Activated naive CD8-positive, alpha-beta T cell treated with anti-CD3 and anti-CD28 coated beads, Interleukin-2, amount 50 U/mL, for 16 hours (primary cell): ENCODE measurements at places on chromosomes 1 and 21.

GRCh38 chr1:36248250-36248894 is 24.1 kb downstream of the THRAP3 start:
- no peak for DNase-seq

- DNase-seq: no peak
Observed at GRCh38 chr21:42146821-42147220, 72.1 kb upstream of the ABCG1 start.

DNA sequence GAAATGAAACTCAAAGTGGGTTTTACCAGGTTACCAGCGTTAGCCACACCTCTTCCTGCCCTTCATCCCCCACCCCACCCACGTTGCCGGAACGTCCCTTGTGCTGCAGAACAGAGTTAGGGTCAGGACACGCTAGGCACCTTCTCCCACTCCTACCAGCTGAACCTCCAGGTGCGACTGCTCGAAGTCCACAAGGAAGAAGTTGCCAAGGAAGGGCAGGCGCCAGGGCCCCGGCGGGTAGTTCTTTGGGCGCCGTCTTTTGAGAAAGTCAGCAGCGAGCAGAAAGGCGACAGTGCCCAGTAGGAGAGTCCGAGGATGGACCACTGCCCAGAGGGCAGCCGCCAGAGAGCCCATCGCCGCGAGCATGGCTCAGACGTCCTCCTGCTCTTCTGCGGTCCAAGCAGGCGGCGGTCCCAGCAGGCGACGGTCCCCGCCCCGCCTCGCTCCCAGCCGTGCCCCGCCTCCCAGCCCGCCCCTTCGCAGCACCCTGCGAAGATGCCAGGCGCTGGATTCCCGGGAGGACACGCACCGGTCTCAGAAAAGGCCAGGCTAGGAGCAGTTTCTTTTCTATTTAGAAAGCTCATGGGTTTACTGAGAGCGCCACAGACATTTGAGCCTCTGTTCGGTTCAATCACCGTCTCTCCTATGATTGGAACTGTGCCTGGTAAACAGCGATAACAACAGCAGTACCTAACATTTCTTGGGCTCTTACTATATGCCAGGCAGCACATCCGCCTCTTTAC is at the start of gene CYP2J2:
CYP2J2 (minus strand) TSS at position 393 of the 743 bp plus-strand sequence; CDS start at position 366, 27 bp downstream.
- DNase-seq: no peak

- no peak for DNase-seq
Observed at GRCh38 chr1:220044678-220045355, 1.5 kb downstream of the EPRS1 start.

- DNase-seq: no peak
Observed at GRCh38 chr1:116232989-116233514, 121.9 kb downstream of the MAB21L3 start.

DNA sequence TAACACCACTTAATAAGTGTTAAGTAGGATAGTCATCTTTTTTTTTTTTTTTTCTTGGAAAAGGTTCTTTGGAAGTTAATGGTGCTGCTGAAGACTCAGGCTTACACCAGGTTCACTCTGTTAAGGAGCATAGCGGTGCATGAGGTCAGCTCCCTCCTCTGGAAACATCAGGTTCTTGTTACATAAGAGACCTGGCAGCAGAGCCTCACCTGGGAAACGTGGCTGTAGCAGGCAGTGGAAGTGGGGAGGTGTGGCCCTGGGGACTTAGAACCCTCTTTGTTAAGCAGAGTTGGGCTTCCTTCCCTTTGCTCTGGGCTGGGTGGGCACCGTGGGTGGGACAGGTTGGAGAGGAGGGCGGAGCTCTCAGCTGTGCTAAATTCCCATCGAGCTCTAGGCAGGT is 104.1 kb downstream of the CNIH3 start:
- DNase-seq: no peak

GRCh38 chr1:82994616-82995263 is 1004.2 kb downstream of the TTLL7 start:
- no peak for DNase-seq

DNA sequence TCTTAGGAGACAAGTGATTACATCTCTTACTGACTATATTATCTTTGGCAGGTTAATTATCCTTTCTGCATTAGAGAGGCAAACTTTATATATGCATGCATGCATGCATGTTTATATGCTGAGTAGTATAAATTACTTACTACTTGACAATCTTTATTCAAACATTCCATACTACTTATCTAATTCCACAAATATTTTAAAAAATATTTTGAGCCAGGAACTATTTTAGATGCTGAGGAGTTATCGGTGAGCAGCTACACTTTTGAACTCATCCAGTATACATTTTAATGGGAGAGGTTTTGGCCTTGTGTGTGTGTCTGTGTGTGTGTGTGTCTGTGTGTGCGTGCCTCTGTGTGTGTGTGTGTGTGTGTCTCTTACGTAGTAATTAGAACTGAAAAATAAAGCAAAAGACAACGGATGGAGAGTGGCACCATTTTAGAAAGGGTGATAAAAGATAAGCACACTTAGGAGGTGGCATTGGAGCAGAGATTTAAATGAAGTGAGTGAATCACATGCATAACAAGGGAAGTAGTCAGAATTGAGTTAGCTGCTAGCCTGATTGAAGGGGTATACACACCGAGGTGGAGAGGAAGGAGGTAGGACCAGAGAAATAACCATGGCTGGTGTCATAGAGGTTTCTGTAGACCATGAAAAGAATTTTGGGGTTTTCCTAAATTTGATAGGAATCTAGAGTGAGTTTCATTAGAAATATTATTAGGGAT is 1488.4 kb downstream of the MRPL39 start:
- DNase-seq: no peak

GRCh38 chr1:26970810-26971209 is 10.5 kb upstream of the KDF1 start:
- no peak for DNase-seq

- DNase-seq: no peak
Observed at GRCh38 chr21:34008618-34009017, 64.8 kb upstream of the MRPS6 start.

- DNase-seq: no peak
Observed at GRCh38 chr1:21162740-21163464, 13.8 kb downstream of the EIF4G3 start.

- no peak for DNase-seq
Observed at GRCh38 chr1:110266834-110267233, 56.7 kb downstream of the KCNC4 start.
